Mesenteric fat pad (tissue), 1 donor: ENCODE measurements at places on chromosomes 11 and 22.

DNA sequence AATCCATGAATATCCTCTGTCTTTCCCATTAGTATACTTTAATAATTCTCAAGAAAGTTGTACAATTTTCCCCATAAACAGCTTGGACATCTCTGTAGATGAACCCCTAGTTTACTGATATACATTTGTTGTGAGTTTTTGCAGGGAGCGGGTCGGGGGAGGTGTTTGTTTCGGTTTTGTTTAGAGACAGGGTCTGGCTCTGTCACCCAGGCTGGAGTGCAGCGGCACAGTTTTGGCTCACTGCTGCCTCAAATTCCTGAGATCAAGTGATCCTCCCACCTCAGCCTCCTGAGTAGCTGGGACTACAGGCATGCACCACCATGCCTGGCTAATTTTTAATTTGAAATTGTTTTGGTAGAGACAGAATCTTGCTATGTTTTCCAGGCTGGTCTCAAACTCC is 57.6 kb downstream of the IGLL5 start:
- peak; percentile 69 for DNase-seq

DNA sequence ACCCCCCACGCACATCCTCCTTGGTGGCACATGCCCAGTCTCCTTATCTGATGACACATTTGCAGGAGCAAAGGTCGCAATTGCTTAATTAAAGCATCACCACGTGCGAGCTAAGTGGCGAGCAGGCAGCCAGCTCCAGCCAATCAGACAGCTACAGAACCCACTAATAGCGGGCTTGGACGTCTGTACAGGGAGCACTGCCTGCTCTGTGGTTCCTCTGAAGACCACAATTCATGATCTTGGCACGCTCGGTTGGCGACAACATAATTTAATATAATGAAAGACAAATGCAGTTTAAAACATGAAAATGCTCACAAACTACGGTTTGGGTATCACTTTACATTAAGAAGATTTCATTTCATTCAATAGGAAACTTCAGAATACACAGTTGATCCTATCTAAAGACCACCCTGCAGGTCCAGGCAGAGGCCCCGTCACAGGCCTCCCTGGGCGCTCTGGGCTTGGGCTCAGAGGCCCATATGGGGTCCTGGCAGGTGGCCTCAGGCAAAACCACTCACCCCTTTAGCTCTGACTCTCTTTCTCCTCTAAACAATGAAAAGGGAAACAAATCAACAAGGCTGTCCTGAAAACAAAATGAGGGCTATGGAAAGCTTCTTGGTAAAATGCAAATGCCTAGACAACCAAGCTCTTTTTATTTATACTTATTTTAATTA is 10.4 kb downstream of the PACSIN2 start:
- DNase-seq, result no peak

- DNase-seq, result peak; percentile 47
Measured at GRCh38 chr22:49207008-49208003, 620.4 kb downstream of the BRD1 start.

DNA sequence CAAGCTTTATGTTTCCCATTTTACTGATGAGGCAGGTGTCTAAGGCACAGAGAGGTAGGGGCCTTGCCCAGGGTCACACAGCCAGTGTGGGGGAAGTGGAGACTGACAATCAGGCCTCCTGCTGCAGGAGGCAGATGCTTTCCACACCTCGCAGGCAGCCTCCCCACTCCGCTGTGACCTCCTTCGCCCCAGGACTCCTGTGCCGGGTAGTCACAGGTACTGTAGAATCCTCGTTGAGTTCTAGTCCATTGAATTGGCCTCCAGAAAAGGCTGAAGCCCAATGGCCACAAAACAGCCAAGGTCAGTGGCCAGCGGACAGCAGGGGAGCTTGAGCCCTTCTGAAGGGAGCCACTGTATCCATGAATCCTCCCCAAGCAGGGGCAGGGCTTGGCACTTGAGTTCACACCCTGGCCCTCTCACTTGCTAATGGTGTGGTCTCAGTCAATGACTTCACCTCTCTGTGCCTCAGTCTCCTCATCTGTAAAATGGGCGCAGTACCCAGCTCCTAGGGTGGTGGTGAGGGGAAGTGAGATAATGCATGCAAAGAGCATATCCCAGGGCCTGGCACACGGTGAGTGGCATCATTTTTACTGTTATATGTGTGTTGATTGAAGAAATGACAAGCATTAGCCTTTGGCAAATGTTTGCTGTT is 1.1 kb upstream of the FXYD2 start:
- peak; percentile 60 for DNase-seq
